ENCODE measurements at places on chromosomes 5 and 9.

DNA sequence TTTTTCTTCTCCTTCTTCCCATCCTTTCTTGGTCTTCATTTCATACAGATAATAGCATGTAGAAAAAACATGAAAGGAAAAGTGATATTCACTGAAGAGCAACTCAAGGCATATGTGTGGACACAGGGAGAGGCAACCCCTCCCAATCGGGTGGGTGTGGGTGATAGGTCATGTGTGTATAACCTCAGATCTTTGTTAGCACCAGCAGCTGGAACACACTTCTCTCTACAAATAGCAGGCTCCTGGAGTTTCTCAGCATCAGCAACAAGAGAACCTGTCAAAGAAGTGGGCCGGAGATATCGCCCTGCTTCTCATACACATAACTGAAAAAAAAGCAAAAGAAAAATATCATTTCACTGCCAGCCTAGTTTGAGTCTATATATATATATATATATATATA lies 426.4 kb downstream of the DTWD2 start:
- no peak for DNase-seq

DNA sequence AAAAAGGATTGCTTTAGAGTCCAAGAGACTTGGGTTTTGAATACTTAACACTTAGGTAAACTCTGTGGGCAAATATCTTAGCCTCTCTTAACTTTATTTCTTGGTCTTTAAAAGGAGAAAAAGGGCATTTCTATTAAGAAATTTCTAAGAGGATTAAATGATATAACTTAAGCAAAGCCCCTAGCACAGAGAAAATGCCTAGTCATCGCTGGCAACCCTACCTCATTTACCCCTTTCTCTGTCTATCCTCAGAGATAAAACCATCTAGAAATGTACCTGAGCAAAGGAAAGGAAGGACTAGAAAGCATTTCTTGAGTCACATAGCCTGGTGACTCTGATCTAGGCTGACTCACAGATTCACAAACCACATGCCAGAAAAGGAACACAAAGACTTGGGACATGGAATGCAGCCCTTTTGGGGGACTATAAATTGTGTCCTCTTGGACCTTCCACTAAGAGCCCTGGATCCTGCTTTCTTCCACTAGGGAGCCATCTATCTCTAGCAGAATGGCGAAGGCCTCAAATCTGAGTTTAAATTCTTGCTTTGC lies 120.6 kb downstream of the FOXD1 start:
- DNase-seq: no peak

GRCh38 chr5:26495437-26495836 lies 542.9 kb downstream of the CDH9 start:
- DNase-seq: no peak

GRCh38 chr9:8680658-8681057 lies 881.1 kb upstream of the DMAC1 start:
- no peak for DNase-seq

GRCh38 chr9:32965999-32966722 lies 35.3 kb downstream of the APTX start:
- no peak for DNase-seq

DNA sequence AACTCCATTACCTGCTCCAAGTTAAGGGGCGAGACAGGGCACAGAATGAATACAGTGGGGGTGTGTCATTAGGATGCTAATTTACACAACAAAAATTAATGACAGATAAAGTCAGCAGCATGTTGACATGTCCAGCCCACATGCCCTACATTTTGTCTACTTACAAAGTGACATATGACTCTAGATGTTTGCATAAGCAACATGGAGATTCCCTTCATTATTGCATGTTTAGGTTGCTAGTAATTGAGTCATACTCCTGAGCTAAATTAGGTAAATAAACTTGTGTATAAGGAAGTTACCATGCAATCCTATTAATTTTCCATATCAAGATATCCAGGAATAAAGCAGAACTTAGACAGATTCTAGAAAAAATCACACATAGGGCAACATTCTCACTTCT lies 232.2 kb downstream of the PDE4D start:
- no peak for DNase-seq

- no peak for DNase-seq
These were observed 112.7 kb upstream of the IQGAP2 start for GRCh38 chr5:76290321-76290757.

GRCh38 chr9:130833031-130833990 lies 1.7 kb upstream of the ABL1 start:
- no peak for DNase-seq

DNA sequence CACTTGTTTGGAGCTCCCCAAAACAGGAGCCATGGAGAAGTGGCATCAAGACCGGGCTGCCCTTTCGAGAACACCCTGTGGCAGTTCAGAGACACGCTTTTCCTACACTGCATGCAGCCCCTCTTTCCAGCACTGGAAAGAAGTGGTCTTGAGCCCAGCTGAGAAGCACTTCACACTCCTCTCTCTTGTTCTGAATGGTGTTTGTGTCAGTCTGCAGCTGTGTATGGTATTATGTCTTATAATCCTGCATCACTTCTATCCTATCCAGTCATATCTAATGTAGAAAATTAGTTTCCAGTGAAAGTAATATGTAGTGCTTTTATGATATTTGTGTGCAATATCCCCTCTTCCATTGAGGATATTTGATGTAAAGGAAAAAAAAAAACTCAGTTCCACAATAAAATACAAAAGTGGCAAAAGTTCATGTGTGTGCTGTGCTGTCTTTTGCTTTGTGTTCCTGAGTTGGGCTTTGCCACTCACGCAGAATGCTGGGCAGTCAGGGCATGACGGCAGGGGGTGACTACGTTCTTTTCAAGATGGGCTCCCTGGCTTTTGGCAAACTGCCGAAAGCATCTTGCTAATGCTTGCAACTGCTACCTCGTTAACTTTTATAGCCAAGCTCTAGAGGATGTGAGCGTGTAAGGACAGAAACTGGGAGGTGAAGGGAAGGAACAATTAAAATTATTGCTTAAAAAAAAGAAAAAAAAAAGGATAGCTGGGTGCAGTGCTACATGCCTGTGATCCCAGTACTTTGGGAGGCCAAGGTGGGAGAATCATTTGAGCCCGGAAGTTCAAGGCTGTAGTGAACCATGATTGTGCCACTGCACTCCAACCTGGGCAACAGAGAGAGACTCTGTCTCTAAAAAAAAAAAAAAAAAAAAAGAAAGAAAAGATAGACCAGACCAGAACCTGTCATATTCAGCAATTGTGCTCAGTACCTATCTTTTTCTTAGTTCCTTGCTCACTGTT lies 102.2 kb downstream of the MAP1B start:
- DNase-seq: no peak

DNA sequence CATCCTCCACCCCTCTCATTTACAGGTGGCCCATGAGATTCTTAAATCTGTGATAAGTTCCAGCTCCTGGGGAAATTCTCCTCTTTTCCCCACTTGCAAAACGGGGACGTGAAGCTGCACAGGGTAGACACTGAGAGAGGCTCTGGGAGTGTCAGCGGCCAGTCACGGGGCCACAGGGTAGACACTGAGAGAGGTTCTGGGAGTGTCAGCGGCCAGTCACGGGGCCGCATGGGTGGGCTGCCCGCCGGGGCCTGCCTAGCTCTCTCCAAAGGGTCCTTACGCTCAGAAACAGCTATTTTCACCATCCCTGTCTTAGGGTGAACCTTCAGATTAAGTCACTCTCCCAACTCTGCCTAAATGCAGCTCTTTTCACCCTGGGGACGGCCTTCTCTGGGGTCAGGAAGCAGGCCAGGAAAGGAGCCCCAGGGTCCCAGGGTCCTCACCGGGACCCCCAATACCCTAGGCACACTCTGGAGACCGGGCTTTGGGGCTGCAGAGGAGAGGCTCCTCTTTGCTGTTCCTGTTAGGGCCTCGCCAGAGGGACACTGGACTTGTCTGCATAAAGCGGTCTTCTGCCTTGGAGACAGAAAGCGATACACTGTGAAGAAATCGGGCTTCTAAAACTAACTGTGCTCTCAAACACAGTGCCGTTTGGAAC lies 1.5 kb downstream of the FAM78A start:
- DNase-seq: no peak

- no peak for DNase-seq
These were observed 12.6 kb upstream of the COL23A1 start for GRCh38 chr5:178602752-178603151.

- DNase-seq: no peak
These were observed 135.4 kb downstream of the WDR41 start for GRCh38 chr5:77356740-77357139.

DNA sequence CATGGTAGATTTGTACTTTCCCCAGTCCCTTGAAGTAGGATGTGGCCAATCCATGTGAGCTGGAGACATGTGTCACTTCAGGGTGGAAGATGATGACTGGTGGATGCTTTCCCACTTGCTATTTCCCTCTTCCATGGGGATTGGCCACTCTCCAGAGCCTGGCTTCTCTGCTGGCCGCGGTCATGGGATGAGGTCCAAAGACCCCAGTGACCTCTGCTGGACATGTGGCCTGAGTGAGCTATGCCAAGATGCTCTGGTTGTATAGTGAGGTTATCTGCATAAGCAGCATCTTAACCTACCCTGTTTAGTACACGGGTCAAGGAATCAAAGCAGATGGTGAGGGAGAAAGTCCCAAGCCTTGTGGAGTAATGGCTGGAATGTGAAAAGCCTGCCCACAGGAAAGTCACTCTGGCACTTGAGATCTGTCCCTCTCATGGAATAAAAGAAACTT lies 47.1 kb downstream of the SH3PXD2B start:
- no peak for DNase-seq

DNA sequence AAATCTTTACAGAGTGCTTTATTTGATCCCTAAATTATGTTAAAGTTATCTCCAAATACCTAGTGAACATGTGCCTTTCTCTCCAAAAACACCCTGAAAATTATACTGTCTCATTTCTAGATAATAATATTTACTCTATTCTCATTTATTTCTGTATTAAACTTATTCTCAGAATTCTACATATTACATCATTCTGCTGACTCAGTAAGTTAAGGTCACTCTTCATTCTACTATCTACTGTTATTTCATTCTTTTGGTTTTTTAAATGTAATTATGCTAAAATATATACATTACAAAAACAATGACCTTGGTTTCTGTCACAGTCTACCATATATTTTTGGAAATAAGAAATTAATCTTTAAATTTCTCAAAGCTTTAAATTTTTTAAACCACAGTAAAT lies 96.2 kb downstream of the RICTOR start:
- no peak for DNase-seq

GRCh38 chr9:137136881-137137607 lies 1.9 kb upstream of the GRIN1 start:
- no peak for DNase-seq

- no peak for DNase-seq
These were observed 180.4 kb downstream of the ST8SIA4 start for GRCh38 chr5:100722657-100723056.

- no peak for DNase-seq
These were observed 59.5 kb downstream of the RORB start for GRCh38 chr9:74556685-74557084.

DNA sequence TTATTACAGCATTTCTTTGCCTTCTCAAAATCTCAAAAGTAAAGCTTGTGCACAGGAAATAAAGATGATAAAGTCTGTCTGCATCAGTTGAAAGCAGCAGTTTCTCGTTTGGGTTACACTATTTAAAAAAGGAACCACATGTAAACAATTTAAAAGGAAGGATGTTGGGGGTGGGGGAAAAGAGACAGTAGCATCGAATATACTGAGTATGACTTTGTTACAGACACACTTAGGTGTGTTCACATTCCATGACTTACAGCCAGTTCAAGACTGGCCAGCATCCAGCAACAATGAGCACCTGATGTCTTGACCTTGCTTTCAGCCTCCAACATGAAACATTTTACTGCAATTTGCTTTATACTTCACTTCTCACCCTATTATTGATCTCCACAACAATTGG lies 8.7 kb downstream of the GAPT start:
- no peak for DNase-seq

DNA sequence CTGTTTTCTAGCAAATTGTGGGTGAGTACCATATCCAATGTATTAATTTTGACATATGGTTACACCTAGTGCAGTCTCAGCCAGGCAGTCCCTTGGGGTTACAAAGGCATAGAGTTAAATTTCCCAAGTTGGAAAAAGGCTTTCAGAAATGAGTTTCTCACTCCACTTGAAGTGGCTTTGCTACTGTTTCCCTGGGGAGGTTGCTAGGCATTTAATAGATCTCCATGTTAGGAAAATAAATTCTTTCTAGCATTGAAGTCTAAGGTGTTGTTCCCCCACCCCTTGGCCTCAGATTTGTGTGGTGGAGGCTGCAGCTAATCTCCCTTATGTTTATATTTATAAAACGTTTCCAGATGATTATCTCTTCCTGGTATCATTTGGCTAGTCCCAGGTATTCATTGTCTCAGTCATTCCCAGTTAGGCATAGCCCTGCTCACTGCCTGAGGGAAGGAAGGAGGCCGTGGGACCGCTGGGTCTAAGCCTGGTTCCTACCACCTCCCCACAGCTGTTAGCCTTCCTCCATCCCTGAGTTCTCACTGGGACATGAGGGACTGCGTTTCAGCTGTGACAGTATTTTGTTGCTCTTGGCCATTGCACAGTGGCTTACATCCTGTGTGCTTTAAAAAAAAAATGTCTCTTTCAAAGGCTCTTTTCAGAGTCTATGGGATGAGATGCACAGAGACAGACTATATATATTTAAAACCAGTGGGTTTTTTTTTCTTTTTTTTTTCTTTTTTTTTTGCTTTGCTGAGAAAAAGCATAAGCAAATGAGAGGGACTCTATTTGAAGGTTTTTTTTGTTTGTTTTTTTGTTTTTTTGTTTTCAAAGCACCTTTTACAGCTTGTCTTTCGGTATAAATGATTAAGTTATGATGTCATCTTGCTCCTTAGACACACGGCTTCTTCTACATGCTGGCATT lies 121.5 kb downstream of the MAST4 start:
- DNase-seq: no peak

- DNase-seq: no peak
These were observed 11.5 kb downstream of the LARP1 start for GRCh38 chr5:154766558-154767281.

- no peak for DNase-seq
These were observed 3.8 kb upstream of the NDST1 start for GRCh38 chr5:150503977-150504620.

DNA sequence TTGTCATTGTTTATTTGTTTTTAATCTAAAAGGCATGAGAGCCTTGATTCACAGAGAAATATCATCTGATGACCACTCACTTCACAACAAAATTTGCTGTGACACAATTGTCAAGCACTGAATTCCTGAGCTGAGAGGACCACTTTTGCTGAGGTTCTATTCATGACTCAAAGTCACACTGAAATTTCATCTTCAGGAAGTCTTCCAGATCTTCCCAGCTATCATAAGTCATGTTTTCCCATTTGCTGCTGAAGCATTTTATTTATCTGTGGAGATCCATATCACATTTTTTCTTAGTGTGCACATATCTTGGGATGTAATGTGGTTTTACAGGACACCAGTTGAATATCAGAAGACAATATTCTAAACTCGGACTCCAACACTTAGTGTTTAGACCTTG lies 255.1 kb upstream of the TRIM32 start:
- no peak for DNase-seq
